ENCODE measurements at places on chromosomes 7 and 10. TPM values are rescaled to one million over a fixed set of nuclear protein-coding genes. Genes with fewer than 3 reads are reported as not detected.

DNA sequence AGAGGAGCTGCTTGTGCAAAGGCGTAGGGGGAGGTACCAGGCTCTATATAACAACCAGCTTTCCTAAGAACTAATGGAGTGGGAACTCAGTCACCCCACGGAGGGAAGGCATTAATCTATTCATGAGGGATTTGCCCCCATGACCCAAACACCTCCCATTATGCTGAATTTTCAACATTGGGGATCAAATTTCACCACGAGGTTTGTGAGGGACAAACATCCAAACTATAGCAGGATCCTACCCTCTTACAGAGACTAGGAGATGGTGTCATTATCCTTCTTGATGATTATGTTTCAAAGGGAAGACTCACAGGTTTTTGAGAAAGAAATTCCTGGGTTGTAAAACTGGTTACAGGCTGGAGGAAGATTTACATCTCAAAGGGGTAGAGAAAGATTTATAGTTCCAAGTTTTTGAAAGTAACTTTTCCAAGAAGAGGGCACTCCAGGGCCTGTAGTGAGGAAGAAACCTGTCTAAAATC lies 295.0 kb upstream of the DKK1 start:
- H3K4me1 ChIP-seq, result no peaks in the 10 kb centered on the region
- no peak for DNase-seq
- no peaks in the 10 kb centered on the region for H3K36me3 ChIP-seq

KAZALD1 gene
- total RNA-seq, result 0.90 TPM

DNA sequence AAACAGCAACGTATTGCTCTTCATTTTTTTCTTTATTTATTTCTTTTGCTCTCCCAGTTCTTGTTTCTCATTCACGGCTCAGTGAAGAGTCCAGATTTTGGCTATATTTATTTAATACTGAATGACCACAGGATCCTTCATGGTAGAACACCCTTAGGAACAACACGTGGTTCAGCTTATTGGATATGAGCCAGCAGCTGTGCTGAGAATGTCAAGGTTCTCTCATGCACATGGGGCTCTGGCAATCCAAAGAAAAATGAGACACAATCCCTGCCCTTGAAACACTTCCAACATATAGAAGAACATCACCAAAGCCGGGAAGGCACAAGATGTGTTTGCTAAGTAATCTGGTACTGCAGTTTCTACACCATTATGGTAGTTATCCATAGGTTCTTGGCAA lies 852.9 kb downstream of the SORCS1 start:
- H3K27ac ChIP-seq, result no peak overlapping the region
- H3K4me3 ChIP-seq, result no peak overlapping the region
- no peaks in the 10 kb centered on the region for H3K36me3 ChIP-seq
- H3K27me3 ChIP-seq, result no peaks in the 10 kb centered on the region

ZNF503 gene
- total RNA-seq, result 0.31 TPM

- peaks cover 7% of the 10 kb centered on the region for H3K4me1 ChIP-seq
- H3K27ac ChIP-seq, result no peak overlapping the region
- peak; percentile 37 for DNase-seq
- H3K4me3 ChIP-seq, result peak overlapping the region; percentile 66
- peaks cover 53% of the 10 kb centered on the region for H3K27me3 ChIP-seq
- H3K36me3 ChIP-seq, result no peaks in the 10 kb centered on the region
Observed at GRCh38 chr10:42754155-42755027, 28.2 kb upstream of the BMS1 start.

- no peaks in the 10 kb centered on the region for H3K36me3 ChIP-seq
- H3K27ac ChIP-seq, result no peak overlapping the region
- no peaks in the 10 kb centered on the region for H3K4me1 ChIP-seq
- H3K27me3 ChIP-seq, result peaks cover 1% of the 10 kb centered on the region
- no peak for DNase-seq
- H3K4me3 ChIP-seq, result no peak overlapping the region
Observed at GRCh38 chr10:10132009-10132408, 885.7 kb upstream of the CELF2 start.

Measured in activated CD8-positive, alpha-beta T cell treated with anti-CD3 and anti-CD28 coated beads for 36 hours (primary cell).